ENCODE measurements at places on chromosomes 6 and 20.

- DNase-seq = peak; percentile 37
These were observed 82.0 kb upstream of the EDN1 start for GRCh38 chr6:12208190-12208589.

DNA sequence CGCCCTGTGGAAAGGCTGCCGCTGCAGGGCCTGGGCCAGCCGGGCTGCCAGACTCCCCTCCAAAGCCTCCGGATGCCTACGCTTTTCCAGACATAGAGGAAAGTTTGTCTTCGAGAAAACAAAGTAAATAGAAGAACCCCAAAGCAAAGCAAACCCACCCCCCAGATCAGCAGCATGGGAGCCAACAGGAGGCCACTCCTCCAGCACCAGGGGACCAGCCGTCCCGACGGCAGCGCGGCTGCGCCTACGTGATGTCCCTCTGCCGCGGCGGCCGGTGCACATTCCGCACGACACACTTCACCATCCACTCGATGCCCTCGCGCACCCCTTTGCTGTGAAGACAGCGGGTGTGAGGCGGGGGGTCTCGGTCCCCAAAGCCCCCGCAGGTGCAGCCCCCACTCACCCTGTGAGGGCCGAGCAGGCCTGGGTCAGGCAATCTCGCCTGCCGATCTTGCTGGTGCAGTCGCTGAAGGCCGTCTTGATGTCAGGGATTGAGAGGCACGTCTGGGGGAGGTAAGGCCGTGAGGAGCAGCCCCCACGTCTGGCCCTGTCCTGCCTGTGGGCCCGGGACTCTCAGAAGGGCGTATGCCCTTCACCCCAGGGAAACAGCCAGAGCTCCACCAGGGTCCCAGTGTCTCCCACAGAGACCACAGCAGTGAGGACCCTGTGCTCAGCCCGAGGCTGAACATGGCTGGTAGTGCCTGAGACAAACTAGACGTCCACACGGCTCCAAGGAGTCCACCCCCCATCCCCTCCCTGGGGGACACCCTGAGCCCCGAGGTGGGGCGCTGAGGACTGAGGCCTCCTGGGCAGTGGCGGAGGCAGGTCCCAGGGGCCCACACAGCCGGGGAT, 4.0 kb downstream of the TNFRSF6B start:
- no peak for DNase-seq

DNA sequence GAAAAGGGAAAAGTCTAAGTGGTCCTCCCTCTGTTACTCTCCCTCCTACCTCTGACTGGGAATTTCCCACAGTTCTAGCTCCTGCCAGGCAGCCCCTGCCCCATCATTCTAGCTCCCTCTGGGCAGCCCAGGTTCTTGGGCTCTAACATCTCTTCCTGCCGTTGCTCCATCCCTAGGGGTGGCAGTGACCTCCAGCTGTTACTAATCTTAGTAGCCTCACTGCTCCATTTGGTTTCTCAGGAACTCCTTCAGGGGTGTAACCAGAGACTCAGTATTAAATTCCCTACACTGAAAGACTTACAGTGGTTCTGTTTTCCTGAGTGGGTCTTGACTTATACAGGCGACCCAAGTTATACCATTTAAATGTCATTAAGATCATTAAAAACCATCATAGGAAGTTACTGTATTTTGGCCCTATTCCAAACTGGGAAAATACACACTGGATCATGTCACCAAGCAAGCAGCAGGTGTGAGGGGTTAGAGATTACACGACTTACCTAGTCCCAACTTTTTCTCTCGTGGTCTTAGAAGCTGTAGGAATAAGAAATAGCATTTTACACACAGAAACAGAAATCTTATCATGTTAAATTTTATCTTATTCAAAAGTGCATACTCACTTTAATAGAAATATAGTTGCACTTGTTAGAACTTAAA, 10.1 kb downstream of the DPM1 start:
- no peak for DNase-seq

GRCh38 chr6:73792738-73793137, 96.7 kb downstream of the CD109 start:
- no peak for DNase-seq

DNA sequence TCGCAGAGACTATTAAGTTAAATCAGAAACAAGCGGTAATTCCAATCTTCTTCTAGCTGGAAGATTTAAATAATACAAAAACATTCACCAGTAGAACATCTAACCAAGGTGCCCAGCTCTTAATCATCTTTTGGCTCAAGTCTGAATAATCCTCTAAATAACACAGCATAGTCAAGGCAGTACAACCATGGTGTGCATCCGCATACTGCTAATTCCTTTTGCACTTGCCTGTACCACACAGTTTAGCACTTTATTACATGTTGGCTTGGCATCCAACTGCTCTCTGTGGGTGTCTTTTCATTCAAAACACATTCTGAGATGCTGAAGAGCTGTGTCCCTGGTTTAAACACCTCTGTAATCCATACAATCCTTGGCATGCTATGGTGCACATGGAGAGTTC, 42.3 kb downstream of the VGLL2 start:
- DNase-seq = no peak

DNA sequence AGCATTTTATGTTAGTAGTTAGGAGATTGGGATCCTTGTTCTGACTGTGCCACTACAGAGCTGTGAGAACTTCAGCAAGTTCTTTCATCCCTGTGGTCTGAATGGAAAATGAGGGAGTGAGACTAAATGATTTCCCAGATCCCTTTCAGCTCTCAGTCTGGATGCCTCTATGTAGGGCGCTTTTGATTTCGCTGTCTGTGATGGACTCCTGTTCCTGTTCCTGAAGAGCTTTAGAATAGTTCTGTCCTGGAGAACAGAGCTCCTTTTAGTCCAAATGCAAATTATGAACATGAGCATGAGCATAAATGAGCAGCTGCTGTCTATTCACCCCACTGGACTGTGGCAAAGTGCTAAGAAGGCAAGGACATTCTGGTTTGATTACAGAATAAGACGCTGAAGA, 61.4 kb upstream of the NT5E start:
- no peak for DNase-seq

- peak; percentile 11 for DNase-seq
These were observed 269.3 kb downstream of the ARHGAP18 start for GRCh38 chr6:129440691-129441090.

DNA sequence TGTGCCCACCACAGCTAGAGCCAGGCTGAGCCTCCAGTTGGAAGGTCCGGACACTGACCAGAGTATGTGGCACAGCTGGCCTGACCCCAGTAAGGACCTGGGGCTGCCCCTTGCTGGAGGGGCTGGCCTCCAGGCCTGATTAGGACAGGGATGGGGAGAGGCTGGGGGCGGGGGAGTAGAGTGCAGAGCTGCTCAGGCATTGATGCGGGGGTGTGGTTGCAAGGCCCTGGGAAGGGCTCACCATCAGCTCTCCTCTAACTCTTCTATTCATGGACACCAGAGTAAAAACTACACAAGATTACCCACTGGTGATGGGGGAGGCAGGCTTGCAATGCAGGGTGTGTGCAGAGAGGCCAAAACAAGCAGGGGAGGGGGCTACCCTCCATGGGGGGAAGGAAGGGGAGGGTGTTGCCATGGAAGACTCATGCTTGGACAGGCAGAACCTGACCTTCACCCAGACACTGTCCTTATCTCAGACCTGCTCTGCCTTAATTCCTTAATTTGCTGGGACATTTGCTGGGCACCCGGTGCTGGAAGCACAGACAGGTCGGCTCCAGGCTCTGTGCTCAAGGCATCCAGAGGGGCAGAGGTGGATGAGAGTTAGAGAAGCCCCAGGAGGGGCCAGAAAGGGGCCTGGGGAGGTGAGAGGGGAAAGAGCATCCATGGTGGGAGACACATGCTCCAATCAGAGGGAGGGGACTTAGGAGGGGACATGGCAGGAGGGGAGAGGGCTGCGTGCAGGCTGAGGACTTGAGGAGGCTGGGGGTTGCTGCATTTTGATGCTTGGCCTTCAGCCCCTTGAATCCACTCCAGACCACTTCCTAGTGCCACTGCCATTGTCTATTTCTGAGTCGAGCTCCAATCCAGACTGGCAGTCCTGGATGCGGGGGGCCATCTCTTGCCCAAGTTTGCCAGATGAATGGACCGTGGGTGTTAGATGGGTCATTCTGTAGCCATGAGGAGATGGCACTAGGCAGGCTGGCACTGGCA, 7.6 kb upstream of the EMILIN3 start:
- no peak for DNase-seq

DNA sequence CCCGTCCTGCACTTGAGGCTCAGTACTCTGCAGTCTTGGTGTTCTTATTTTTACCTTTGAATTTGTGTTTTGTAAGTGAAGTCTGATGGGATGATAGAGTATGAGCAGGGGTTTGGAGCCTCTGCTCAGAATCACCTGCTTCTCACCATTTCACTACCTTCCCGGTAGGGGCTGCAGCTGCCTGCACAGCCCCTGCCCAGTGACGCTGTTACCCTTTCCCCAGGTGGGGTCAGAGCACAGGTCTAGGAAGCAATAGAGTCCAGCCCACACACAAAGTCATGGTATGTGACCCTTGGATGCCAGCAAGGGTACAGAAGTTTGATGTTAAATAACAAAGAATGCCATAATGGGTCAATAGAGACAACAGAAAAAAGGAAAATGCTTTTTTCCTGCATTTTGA, 101.8 kb upstream of the TCF21 start:
- no peak for DNase-seq

DNA sequence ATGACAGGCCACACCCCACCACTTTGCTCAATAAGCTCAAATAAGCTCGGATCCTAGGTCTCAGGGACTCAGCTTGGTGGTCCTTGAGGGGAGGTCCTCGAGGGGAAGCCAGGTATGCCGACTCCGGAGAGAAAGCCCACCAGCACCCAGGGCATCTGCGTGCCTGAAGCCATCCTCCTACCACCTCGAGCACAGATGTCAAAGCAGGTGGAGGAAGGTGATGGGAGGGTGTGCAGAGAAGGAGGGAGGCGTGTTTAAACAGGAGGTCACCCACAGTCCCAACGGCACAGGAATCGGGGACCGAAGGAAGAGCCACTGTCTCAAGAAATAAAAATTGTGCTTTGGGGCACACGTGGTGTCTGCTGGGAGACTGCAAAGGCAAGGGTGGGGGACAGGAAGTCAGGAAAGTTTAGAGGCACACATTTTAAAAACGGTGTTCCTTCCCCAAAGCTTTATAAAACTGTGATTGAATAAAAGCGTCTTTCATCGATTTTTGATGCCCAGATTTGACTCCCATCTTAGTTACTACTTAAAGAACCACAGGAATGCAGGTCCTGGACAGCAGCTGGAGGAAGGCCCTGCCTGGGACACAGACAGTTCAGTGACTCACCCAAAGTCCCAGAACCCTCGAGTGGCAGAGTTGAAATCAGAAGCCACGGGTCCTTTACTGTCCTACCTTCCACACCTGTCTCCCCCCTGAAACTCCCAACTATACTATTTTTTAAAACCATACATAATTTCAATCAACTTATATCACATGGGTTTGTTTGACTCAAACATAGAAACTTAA, 221.0 kb upstream of the PDE10A start:
- peak; percentile 4 for DNase-seq

- DNase-seq = no peak
These were observed 39.8 kb upstream of the BACH2 start for GRCh38 chr6:90336388-90336947.

DNA sequence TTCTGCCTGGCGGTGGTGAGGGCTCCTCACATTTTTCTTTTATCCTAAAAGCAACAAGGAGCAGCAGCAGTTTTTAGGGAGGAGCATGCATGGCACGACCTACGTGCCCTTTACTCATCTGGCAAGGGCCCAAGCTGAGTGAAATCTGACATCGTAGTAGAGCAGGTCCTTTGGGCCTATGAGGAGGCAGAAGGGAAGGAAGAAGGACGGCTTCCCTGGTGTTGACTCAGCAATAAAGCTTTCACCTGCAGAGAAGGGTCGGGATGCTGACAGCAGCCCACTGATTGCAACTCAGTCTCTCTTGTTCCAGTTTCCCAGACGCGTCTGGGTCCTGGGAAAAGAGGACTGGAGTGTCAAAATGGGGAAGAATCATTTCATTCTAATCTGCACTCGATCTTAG, 409.1 kb upstream of the AGPAT4 start:
- DNase-seq = no peak

DNA sequence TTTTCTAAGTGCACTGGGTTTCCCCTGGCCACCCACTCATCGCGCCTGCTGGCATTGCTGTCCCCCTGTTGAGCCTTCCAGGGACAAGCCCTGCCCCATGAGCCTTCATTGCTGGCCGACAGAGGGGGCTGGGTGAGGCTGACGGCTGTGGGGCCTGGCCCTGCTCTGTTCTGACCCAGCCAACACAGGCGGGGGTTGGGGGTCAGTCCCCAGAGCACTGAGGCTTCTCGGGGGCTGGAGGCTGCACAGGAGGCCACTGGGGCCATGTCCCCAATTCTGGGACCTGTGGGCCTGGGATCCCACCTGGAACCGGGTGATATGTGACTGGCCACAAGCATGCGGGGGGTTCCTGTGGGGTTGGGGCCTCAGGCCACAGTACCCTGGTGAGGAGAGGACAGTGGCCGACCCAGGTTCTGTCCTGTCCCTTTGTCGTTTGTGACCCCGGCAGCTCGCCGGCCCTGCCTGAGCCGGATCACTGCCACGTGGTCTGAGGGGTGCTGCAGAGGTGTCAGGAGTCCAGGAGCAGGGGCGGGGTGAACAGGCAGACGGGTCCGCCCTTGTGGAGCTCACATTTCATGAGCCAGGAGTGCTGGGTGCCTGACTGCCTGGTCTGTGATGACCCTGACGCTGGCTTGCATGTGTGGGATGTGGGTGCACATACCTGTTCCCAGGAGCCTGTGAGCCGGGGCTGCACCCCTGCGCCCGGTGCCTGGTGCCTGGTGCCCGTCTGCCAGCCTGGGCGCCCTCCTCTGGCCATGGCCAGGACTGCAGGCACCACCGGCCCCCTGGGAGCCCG, 2.1 kb upstream of the COL20A1 start:
- peak; percentile 65 for DNase-seq

DNA sequence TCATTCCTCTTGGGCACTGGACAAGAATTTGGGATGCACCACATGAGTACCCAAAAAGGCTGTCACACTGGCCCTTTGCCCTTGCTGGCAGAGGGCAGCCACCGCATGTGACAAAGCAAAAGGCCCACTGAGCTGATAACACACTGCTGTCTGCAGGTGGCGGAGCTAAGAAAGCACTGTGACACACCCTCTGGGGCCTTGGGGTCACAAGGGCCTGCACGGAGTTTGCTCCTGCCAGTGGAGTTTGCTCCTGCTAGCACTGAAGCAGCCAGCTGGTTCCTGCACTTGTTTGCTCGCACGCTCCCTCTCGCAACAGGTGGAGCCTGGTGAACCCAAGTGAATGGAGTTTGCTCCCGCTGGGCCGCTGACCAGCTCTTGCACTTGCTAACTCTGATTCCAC, 132.6 kb downstream of the LCA5 start:
- no peak for DNase-seq
